ENCODE measurements at places on chromosomes 3 and 15.

GRCh38 chr3:36707623-36708409, 56.5 kb downstream of the DCLK3 start:
- DNase-seq: peak; percentile 60

DNA sequence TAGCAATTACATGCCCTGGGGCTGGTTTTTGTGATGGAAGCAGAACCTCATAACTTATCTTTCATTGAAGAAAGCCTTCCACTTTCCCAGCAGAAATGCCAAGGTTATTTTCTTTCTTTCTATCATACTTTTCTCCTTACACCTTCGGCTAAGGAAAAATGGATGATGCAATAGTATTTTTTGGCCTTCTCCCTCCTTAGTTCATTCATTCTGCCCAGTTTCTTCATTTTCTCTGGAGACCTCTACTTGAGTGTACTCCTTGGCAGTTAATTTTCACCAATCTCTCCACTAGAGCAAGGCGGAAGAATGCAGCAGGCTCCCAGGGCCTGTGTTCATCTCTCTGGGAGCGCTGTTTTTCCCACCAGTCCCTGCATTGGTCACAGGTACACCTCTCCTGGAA, 7.6 kb upstream of the P2RY1 start:
- DNase-seq: no peak

DNA sequence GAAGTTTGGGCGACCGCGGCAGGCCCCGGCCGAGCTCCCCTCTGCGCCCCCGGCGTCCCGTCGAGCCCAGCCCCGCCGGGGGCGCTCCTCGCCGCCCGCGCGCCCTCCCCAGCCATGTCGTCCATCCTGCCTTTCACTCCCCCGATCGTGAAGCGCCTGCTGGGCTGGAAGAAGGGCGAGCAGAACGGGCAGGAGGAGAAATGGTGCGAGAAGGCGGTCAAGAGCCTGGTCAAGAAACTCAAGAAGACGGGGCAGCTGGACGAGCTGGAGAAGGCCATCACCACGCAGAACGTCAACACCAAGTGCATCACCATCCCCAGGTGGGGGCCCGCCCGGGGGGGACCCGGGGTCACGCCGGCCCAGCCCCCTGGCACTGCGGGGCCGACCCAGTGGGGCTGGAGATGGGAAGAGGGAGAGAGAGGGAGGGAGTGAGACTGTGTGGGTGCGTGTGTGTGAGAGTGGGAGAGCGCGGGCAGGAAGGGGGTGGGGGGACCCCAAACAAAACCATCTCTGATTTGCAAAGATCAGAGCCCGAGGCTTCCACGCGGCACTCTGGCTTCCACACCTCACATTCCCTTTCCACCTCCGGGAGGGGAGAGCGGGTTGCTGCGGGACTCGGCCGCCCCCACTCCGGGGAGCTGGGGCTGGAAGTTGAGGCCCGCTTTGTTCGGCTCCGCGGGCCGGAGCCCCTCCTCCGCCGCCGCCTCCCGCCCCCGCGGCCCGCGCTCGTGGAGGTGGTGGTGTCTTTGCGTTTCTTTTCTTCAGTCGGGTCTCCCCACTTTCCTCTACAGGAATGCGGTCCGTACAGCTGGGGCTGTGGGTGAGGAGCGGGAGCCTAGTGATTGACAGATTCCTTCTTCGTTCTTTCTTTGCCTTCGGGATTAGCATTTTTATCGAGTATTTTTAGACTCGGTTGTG, 898 bp downstream of the SMAD3 start:
- no peak for DNase-seq

DNA sequence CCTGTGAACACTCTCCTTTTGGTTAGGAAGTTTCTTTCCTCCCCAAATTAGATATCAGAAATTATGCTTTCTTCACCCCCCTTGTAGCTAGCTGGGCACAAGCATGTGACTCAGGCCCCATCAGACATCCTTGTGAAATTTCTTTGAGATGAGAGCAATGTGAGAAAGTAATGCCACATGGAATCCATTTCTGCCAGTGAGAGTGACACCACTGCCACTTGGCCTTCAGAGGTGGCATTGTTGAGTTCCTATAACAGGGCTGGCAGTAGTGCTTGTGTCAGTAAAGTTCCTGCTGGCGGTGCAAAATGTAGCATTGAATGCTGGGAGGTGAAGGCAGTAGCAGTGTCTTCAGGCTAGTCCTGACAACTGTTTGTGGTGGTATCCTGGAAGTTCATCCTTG, 80.7 kb upstream of the ZNF280D start:
- DNase-seq: no peak

DNA sequence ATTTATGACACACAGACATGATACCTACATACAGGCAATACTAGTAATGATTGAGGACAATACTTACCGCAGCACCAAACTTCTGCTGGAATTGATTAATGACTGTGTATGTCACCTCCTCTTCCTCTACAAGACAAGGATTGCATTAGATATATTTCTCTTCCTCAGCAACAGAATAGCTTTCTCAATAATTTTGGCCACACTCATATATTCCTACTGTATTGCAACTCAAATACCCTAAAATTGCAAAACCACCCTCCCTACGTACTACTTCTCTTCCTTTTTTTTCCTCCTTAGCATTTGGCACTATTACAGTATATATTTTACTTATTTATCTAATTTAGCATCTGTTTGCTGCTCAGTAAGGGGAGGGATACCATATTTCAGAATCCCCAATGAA, 14.8 kb downstream of the EXD1 start:
- no peak for DNase-seq
